SW 1271 (cell line): ENCODE measurements at places on chromosomes 1 and 21.

GRCh38 chr21:29098156-29098555 is 24.7 kb upstream of the CCT8 start:
- no peak for DNase-seq

GRCh38 chr1:116115476-116116439 is 4.6 kb downstream of the MAB21L3 start:
- no peak for DNase-seq

- DNase-seq: no peak
These were observed 23.3 kb upstream of the PTGFRN start for GRCh38 chr1:116886291-116886878.

- no peak for DNase-seq
These were observed at the start of gene GPR61 for GRCh38 chr1:109539676-109540075. GPR61 (plus strand) TSS chr1:109539872; CDS start chr1:109543023, 3,151 bp downstream.

GRCh38 chr21:21864321-21864840 is 866.2 kb downstream of the NCAM2 start:
- DNase-seq: no peak

GRCh38 chr1:50308878-50309277 is 114.4 kb downstream of the DMRTA2 start:
- no peak for DNase-seq

GRCh38 chr1:86542631-86543030 is 4.2 kb upstream of the CLCA4 start:
- no peak for DNase-seq

DNA sequence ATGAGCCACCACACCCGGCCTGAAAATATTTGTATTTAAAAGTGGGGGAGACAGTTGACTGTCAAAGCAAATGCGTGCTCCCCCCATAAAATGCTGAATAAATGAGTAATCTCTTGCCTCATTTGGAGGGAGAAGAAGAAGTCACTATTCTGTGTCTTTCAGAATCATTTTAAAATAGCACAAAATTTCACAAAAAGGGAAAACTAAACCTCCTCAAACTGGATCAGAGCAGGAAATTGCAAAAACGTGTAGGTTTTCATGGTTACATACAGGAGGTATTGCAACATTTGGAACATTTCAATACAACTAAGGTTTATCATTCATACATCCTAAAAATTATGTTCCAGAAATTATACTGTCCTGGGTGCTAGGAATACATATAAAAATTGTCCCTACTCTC is 13.6 kb downstream of the MTF1 start:
- DNase-seq: no peak
